ENCODE measurements at places on chromosomes 7 and 10. TPM values are rescaled to one million over a fixed set of nuclear protein-coding genes. Genes with fewer than 3 reads are reported as not detected.

Gene ITPRID1
- not detected for total RNA-seq

Gene GDF2
- 0.19 TPM for total RNA-seq

Gene ATAD1
- total RNA-seq = 47.8 TPM

Gene KLF14
- not detected for total RNA-seq

Gene CLCN1
- total RNA-seq = not detected

Gene ADRB1
- 0.09 TPM for total RNA-seq

Gene CPA2
- total RNA-seq = 0.65 TPM

Gene ASB15
- not detected for total RNA-seq

Gene RTKN2
- total RNA-seq = 65.9 TPM

Gene RNF32
- 3.0 TPM for total RNA-seq

Gene SEM1
- 65.2 TPM for total RNA-seq

Gene PNLIPRP2
- total RNA-seq = 0.74 TPM

Gene CALCR
- not detected for total RNA-seq

Gene LIPK
- total RNA-seq = not detected

Gene SLC18A3
- not detected for total RNA-seq

Gene ZNF32
- 40.8 TPM for total RNA-seq

Gene STN1
- 26.4 TPM for total RNA-seq

Gene ITGA8
- total RNA-seq = 0.15 TPM

Gene RELN
- total RNA-seq = 0.02 TPM

Gene LRRC17
- total RNA-seq = 4.3 TPM

Gene ANKRD2
- total RNA-seq = not detected

Measured in neural progenitor cell (in vitro differentiated cells).